NCI-H526 (cell line): ENCODE measurements at places on chromosomes 7 and 10.

DNA sequence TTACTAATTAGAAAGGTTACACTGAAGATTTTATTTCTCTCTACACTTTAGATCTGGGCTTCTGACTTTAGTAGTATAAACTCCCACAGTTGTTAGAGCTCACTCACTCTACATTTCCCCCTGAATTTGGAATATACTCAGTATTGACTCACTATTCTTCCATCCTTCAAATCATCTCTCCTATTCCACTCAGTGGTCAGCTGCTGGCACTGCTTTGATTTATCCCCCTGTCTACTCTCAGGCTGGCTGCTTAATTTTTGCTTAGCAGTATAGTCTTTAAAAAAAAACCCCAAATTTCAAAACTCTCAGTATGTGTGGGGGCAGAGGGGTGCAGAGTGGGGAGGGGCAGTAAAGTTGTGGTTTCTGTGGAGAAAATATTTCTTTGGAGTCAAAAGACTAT lies 68.9 kb downstream of the CDK6 start:
- no peak for DNase-seq

DNA sequence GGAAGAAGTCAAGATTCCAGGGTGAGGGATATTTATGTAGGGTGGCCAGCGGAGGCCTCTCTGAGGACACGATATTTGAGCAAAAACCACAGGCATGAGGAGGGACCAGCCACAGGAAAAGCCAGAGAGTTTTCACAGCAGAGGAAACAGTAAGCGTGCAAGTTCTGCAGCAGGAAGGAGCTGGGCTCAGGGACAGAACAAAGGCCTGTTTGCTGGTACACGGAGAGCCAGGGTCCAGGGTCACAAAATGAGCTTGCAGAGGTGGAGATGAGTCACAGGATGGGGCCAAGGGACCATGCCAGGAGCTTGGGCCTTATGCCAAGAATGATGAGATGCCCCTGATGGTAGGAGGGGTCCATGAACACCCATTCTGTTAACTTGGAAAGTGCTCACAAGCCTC lies 283.5 kb downstream of the PLXNA4 start:
- no peak for DNase-seq

DNA sequence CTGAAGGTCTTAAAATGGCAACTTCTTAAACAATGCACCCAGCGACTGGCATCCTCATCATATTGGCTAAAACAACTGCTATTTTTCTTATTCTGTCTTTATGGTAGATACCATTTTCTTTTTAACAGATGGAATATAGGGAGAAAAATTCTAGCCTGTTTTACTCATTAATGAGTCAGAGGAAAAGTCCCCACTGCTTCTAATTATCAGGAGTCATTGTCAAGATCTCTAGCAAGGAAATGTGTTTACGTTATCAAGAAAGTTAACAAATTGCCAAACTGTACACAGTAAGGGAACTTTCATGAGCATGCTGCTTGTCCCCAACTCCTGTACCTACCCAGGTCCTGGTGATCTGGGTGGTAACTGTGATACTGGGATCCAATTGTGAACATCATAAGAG lies 117.7 kb upstream of the KIAA1217 start:
- no peak for DNase-seq

DNA sequence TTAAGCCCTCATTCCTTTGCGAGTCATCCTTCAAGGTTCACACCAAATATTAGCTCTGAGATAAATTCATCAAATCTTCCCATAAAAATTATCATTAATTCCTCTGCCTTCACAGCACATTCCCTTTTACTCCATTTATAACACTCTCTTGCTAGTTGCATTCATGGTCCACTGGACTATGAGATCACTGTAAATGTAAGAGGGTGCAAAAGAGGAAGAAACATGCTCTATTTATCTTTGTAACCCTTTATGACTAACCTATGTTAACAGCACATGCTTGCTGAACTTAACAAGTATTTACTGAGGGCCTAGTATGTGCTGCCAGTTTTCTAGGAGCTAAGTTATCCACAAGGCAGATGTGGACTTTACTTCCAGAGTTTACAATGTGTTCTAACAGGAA lies 86.7 kb upstream of the TMEM168 start:
- DNase-seq = no peak

- peak; percentile 94 for DNase-seq
These were observed at the start of gene AP3M1 for GRCh38 chr10:74150204-74150989. Gene AP3M1 (minus strand): TSS chr10:74150828. CDS start chr10:74138379, 12,449 bp downstream.

GRCh38 chr10:8054494-8055407 lies at the start of gene GATA3:
Gene GATA3 (plus strand): TSS chr10:8054688. CDS start chr10:8055656, 968 bp downstream.
- no peak for DNase-seq

- DNase-seq = no peak
These were observed 61.4 kb upstream of the NFKB2 start for GRCh38 chr10:102334101-102334500.

DNA sequence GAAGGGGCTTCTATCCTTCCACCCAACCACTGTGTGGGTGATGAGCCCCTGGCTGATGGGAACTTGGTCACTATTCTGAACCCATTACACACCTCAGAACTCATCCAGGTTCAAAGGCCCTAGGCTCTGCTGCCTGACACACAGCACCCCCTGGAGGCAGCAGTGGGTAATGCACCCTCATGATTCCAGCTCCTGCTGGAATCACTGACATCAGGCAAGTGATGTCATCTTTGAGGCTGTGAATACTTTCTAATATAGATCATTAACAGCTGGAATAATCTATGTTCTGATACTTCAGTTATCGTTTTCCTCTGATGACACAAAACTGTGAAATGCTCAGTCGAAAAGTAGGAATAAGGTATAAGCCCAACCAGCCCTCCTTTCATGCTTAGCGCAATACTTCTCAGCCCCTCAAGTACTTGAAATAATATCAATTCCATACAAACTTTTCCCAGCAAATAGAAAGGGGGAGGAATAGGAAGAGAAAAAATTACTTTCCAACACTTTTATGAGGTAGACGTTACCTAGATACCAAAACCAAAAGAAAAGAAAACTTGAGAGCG lies 7.5 kb upstream of the RBP3 start:
- DNase-seq = no peak

- DNase-seq = no peak
These were observed 22.2 kb downstream of the MKX start for GRCh38 chr10:27723436-27723835.

GRCh38 chr7:82179311-82179710 lies 264.3 kb downstream of the CACNA2D1 start:
- DNase-seq = peak; percentile 94

- DNase-seq = no peak
These were observed 238.3 kb downstream of the PARD3 start for GRCh38 chr10:34576797-34577196.

- DNase-seq = no peak
These were observed 246.9 kb upstream of the GLI3 start for GRCh38 chr7:42483886-42484285.

DNA sequence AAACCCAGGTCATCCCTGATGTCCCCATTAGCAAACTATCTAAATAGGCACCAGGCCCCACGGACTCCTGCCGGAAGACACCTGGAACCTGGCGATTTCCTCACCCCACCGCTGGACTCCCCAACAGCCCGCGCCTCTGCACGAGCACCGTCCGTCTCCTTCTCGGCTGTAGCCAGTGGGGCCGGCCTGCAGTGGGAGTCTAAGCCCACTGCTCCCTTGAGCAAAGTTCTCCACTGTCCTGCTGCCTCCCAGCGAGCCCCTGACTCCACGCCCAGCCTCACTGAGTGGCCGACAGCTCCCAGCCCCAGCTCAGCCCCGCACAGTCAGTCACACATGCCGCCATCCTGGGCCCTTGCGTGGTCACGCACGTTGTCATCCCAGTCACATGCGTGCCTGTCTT lies 211.3 kb upstream of the PPP2R2D start:
- DNase-seq = no peak

GRCh38 chr10:133067149-133068105 lies 20.3 kb upstream of the ADGRA1 start:
- DNase-seq = no peak

- DNase-seq = peak; percentile 75
These were observed at the start of gene SLC18A3 for GRCh38 chr10:49610114-49610457. Gene SLC18A3 (plus strand): TSS chr10:49610310. CDS start chr10:49610741, 431 bp downstream.

DNA sequence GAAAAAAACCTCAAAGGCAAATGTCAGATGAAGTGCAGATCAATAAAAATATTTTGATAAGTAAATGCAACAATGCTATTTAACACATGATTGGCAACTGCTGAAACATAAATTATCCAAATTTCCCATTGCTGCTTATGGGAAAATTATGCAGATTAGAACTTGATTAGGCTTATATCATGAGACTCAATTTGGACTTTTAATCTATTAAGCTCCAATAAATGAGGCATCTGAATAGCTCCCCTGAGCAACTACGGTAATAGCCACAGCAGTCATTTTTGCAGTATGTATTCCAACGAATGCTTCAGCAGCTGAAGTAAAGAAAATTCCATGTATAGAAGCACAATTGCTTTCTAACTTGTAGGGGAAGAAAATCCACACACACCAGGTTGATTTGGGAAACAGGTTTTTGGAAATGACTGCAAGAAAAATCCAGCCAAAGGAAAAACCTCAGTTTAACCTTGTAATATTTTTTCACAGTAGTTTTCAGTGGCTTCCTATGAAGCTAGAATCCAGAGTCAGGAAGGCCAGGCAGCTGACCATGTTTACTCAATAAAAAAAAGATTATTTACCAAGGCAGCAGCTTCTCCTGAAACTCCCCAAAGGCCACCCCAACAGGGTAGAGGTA lies 716.1 kb downstream of the KCNMA1 start:
- DNase-seq = no peak

- no peak for DNase-seq
These were observed 109.8 kb upstream of the IL6 start for GRCh38 chr7:22617166-22617565.

- peak; percentile 4 for DNase-seq
These were observed 811 bp upstream of the ARHGAP12 start for GRCh38 chr10:31929261-31930022.

DNA sequence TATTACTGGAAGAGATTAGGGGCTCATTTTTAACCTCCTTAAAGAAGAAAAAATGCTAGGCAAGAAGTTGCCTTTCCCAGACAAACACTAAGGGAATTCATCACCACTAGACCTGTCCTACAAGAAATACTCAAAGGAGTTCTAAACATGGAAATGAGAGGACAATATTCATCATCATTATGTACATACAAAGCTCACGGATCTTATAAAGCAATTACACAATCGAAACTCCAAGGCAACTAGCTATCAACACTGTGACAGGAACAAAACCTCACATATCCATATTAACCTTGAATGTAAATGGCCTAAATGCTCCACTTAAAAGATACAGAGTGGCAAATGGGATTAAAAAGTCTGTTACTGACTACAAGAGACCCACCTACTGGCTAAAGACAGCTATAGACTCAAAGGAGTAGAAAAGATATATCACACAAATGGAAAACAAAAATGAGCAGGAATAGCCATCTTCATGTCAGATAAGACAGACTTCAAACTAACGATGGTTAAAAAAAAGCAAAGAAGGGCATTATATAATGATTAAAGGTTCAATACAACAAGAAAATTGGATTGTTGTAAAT lies 246.6 kb downstream of the ADRA2A start:
- DNase-seq = no peak

DNA sequence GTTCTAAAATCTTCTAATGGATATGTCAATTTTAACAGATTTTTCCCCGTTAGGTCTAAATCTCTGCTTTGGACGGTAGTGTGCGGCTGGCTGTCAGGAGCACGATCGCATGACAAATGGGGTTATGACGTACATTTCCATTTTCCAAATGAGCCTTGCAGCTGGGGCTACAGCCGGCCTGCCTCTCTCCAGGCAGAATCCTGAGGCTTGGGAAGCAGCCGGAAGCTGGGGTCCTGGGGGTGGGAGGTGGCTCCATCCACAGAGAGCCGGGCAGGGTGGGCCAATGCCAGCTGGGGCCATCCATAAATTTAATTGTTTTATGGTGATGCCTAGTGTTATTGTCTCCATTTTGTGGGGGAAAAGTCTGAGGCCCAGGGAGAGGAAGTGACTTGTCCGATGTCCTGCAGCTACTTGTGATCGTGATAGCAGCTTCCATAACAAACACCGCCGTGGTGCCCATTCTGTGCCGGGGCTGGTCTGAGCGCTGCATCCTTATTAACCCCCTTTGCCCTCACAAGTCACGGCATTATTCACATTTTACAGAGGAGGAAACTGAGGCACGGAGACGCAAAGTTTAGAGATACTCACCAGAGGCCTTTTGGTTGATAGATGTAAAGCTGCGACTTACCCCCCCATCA lies 53.0 kb upstream of the EBF3 start:
- no peak for DNase-seq

DNA sequence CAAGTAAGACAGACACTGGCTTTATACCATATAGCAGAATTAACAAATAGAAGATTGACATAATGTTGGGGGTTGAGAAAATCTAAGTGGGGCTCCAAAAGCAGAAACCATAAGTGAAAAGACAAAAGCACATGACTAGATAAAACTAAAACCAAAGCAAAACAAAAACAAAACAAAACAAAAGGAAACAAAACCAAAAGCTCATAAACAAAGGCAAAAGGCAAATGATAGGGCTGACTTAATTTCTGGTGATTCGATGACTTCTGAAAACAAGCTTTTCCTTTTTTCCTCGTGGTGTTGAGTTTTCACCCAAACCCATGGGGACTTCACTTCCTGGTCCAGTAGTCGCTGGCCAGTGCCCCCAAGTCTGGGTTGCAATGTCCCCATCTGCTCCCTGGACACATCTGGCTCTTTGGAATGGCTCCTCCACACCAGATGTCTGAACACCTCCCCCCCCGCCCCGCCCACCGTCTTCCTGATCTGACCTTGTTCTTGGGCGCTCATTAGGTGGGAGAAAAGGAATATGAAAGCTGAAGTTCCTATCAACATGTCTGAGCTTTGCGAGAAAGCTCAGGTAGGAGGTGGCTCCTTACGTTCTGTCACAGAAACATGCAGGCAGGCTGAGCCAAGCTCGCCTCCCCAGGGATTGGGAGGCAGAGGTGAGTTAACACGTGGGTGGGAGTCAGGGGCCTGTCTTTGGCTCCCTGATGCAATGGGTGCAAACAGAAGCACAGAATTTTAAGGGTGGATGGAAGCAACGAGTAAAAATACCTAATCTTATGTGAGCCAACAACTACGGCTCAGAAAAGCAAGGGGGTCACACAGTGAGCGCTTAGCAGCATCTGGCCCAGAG lies 121.0 kb downstream of the NEURL1 start:
- DNase-seq = no peak

DNA sequence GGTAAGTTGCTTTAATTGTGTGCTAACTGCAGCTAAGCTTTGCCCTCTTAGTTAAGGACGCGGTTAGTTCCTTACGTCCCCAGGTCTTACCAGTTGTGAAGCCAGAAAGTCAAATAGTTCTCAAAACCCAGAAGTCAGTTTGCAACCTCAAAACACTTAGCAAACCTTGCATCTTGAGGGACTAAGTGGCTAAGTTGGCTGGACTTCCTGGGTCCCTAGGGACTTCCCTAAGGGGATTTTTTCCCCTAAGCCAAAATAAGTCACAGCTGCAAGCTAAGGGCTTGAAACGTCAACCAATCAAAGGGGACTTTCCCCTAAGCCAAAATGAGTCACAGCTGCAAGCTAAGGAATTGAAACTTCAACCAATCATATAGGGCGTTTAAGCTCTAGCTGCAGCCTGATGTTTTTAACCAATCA lies 36.2 kb upstream of the HECW1 start:
- DNase-seq = no peak

DNA sequence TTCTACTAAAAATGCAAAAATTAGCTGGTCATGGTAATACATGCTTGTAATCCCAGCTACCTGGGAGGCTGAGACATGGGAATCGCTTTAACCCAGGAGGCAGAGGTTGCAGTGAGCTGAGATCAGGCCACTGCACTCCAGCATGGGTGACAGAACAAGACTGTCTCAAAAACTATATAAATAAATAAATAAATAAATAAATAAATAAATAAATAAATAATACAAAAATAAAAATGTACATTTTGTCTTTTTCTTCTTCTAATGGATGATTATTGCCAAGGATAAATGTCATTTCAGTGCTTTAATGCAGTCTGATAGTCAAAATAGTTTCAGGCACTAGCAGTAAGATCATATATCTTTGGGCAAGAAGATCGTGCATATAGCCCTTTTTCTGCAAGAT lies 727.6 kb upstream of the SEMA3D start:
- DNase-seq = no peak
